ENCODE measurements at places on chromosomes 7 and 10.
A peak's percentile ranks its signal among the peaks of the same experiment; 100 is the strongest.

DNA sequence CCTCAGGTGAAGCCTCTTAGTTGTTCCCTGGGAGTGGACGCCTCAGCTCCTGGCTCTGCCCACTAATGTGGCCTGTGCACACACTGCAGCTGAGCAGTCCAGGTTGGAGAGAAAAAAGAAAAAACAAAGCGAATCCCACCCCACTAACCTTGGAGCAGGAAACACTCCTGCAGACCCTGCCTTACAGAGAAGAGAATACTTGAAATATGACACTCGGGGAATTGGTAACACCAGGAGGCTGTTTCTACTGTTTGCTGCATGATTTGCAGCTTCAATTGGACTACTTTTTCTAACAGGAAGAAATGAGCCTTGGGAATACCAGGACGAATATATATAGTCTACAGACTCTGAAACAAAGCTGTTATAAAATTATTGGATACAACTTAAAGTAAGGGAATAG lies 22.2 kb downstream of the CDHR3 start:
- DNase-seq = no peak

DNA sequence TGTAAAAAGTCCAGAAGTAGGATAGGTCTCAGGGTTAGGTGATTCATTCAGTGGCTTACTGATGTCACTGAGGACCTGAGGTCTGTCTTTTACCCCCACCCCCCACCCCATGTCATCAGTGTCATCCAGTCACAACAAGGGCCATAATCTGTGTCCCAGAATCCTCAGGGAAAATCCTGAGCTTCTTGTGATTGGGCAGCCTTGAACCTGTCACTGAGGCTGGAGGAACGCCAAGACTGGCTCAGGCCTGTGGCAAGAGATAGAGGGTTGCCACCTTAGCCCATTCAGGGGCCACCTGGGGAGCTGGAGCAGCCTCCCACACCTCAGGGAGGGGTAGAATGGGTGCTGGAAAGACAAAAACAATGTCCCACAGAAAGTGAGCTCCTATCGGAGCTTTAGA lies 29.7 kb downstream of the NUB1 start:
- no peak for DNase-seq

DNA sequence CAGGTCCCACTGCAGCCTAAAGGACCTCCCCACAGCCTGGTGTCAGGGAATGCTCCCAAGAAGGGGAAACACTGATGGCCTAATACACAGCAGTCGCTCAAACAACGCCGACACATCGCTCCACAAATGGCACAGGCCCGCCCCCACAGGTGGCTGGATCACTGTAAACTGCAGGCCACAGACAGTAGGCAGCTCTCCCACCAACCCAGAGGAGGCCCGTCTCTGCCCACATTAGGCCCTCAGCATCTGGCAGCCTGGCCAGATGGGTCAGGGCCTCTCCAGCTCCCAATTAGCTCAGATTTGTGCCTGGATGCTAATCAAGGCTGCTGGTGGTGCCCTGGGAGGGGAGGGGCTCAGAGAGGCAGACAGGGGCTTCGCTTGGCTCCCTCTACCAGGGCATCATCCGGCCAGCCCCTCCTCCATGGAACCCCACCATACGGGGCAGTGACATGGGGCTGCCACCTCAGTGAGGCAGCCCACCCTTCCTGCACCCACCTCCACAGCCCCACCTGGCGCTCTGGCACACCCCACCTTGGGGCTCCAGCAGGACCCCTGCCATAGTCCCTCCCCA lies 42.7 kb downstream of the CAMK2B start:
- no peak for DNase-seq

GRCh38 chr7:302054-302992 lies 12.4 kb downstream of the FOXL3 start:
- DNase-seq = no peak

GRCh38 chr7:94412762-94413322 lies 18.1 kb downstream of the COL1A2 start:
- DNase-seq = no peak

DNA sequence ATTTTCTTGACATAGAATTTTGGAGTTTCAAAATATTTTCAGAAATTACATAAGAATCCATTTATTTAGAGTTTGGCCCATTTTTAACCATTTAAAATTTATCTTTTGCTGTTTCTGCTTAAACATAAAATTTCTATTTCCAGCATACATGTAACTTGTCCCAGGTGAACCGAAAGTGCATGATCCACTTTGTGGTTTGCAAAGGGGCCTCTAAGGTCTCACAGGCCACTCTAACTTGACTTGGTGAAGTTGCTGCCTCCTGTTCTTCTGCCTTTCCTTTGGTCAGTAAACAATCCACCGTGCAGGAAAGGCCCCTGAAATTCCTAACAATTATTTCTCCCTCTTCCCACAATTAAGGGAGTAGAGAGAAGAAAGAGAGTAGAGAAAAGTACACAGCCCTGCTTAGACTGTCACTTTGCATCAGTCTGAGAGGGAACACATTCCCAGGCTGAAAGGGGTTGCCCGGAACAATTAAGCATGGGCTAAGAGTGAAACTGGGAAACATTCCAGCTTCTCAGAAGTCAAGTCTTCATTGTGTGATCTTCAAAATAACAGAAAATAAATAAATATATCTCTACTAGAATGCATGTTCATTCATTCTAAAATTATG lies 79.5 kb upstream of the SEMA3A start:
- DNase-seq = no peak

DNA sequence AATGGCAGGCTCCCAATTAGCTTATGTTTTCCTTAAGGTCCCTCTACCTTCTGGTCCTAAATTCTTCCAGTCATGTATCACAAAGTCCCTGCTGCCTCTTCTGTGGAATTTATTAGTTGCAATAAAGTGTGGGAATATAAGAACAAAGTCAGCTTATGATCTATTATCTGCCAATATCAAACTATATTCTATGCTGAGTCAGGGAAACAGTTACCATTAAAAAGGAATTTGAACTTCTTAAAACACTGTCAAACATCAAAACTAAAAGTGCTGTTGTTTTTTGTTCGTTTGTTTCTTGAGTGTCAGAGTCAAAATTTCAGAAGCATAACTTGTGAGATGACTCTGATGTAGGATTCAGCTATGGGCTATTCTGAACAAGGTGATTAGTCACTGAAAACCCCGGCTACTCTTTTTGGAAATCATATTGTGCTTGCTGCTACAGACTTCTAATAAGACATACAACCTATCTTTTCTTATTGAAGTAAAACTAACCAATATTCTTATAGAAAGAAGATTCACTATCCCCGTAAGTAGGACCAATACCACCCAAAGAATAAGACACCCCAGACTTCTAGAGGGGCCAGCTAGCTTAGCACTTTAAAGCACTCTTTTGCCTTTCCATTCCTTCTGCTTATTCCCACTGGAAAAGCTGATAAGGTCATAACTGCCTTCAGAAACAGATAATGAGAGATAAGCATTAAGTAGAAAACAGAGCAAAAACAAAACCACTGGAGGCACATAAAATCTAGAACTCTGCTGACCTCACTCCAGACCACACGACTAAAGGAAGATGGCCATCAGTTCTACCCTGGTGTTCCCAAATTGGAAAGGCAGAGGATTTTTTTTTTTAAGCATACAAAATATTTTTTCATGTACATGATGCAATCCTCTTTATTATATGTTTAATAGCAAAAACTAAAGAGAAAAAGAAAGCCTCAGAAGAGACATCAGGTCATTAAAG lies 370.6 kb downstream of the PARD3 start:
- DNase-seq = no peak

- no peak for DNase-seq
Measured at GRCh38 chr7:15750727-15751126, 64.2 kb upstream of the MEOX2 start.

- no peak for DNase-seq
Measured at GRCh38 chr7:32892521-32893206, 1.1 kb upstream of the KBTBD2 start.

DNA sequence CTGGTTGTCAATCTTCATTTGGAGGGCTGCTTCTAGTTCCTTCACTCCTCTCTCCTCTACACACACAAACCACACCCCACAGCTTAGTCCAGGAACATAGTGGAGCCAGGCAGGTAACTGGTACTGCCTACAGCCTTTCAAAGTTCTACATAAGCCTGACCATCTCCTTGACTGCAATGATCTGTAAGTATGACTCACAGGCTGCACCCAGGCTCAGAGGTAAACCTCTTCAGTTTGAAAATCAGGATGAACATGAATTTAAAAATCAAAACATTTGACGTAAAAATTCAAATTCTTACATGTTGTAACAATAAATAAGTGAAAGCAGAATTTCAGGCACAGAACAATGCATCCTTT lies 68.7 kb upstream of the C10orf120 start:
- no peak for DNase-seq

- DNase-seq = no peak
Measured at GRCh38 chr10:102322914-102323313, 72.6 kb upstream of the NFKB2 start.

GRCh38 chr10:133415752-133416151 lies 8.7 kb downstream of the SPRN start:
- no peak for DNase-seq

DNA sequence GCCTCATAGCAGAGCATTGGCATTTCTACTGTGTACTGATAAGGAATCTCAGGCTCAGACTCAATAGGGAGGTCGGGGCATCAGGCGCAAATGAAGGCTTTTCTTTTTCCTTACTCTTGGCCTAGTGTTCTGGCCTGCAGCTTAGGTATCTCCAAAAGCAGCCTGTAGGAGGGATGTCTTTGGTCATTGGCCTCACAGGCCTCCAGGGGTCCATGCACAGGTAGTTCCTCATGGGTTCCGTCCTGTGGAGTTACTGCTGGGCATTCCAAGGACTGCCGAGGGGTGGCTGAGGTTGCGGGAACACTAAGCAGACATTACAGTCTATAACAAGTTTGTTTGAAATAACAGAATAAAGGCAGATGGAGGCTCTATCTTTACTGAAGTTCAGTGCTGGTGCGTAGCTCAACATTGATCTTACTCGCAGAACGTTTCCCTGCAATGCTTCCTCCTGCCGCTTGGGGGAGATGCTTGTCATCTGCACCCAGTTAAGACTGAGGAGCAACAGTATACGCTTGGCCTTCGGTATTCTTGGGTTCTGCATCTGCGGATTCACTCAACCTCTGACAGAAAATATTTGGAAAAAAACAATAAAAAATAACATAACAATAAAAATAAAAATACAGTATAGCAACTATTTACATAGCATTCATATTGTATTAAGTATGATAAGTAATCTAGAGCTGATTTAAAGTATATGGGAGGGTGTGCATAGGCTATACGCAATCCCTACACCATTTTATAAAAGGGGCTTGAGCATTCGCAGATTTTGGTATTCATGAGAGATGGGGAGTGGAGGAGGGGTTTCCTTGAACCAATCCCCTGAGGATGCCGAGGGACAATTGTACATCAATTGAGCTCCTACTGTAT lies 58.9 kb downstream of the SH2D4B start:
- DNase-seq = peak; percentile 60
